ENCODE measurements at places on chromosomes 3 and 15. TPM values are rescaled to one million over a fixed set of nuclear protein-coding genes. Genes with fewer than 3 reads are reported as not detected.

Gene FAM174B
- 27.2 TPM for total RNA-seq

Gene SKOR1
- 0.88 TPM for total RNA-seq

Gene FAIM
- 27.5 TPM for total RNA-seq

Gene ITPKA
- 0.11 TPM for total RNA-seq

- no peak overlapping the region for H3K4me3 ChIP-seq
- no peaks in the 10 kb centered on the region for H3K36me3 ChIP-seq
- DNase-seq, result no peak
- no peak overlapping the region for H3K27ac ChIP-seq
- H3K4me1 ChIP-seq, result no peaks in the 10 kb centered on the region
- H3K27me3 ChIP-seq, result no peaks in the 10 kb centered on the region
These were observed 202.0 kb downstream of the UBE2E2 start for GRCh38 chr3:23405081-23405480.

GRCh38 chr15:55528812-55529211 lies 20.8 kb upstream of the DNAAF4 start:
- no peak for DNase-seq
- H3K27ac ChIP-seq, result no peak overlapping the region
- H3K4me1 ChIP-seq, result no peaks in the 10 kb centered on the region
- no peak overlapping the region for H3K4me3 ChIP-seq
- H3K27me3 ChIP-seq, result no peaks in the 10 kb centered on the region

- H3K27ac ChIP-seq, result no peak overlapping the region
- no peaks in the 10 kb centered on the region for H3K27me3 ChIP-seq
- H3K4me3 ChIP-seq, result no peak overlapping the region
- DNase-seq, result no peak
- H3K4me1 ChIP-seq, result peaks cover 2% of the 10 kb centered on the region
These were observed 33.7 kb downstream of the RORA start for GRCh38 chr15:61195116-61196002.

DNA sequence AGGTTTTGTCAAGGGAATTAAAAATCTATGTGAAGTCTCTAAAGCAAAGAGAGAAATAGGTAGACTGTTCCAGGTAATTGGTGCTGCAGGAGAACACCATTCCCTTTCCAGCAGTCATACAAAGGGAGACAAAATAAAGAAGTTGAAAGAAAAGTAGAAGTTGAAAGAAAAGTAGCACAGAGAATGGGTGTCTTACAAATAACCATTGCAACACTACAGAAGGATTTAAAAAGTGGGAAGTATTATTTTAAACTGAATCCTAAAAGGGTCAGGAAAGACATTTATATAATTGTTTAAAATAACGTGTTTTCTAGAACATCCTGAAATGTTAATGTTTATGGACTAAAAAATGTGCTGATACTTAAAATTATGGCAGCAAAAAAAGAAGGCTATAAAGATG lies 223.8 kb downstream of the RSRC1 start:
- H3K4me3 ChIP-seq, result no peak overlapping the region
- H3K27ac ChIP-seq, result no peak overlapping the region
- no peaks in the 10 kb centered on the region for H3K27me3 ChIP-seq
- H3K4me1 ChIP-seq, result no peaks in the 10 kb centered on the region

DNA sequence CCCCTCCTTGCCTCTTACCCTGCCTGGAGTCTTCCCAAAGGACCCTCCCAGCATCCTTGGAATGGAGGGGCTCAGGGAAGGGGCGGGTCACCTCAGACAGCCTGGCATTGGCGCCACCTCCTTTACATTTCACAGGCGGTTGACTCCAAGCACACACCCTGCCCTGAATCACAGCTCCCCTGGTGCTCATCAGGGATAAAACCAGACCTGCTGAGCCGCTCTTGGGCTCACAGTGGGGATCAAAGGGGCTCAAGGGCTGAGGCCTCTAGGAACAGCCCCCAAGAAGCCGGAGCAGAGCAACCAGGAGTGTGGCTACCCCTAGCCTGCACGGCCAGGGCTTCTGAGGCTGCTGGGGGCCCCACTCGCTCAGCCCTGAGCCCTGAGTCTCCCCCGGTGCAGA lies 16.6 kb downstream of the LINGO1 start:
- H3K4me1 ChIP-seq, result no peaks in the 10 kb centered on the region
- DNase-seq, result no peak
- H3K36me3 ChIP-seq, result no peaks in the 10 kb centered on the region
- no peak overlapping the region for H3K27ac ChIP-seq
- no peaks in the 10 kb centered on the region for H3K27me3 ChIP-seq

- H3K27ac ChIP-seq, result no peak overlapping the region
- H3K27me3 ChIP-seq, result no peaks in the 10 kb centered on the region
- no peak overlapping the region for H3K4me3 ChIP-seq
These were observed 79.0 kb downstream of the NAALADL2 start for GRCh38 chr3:174938102-174938501.

DNA sequence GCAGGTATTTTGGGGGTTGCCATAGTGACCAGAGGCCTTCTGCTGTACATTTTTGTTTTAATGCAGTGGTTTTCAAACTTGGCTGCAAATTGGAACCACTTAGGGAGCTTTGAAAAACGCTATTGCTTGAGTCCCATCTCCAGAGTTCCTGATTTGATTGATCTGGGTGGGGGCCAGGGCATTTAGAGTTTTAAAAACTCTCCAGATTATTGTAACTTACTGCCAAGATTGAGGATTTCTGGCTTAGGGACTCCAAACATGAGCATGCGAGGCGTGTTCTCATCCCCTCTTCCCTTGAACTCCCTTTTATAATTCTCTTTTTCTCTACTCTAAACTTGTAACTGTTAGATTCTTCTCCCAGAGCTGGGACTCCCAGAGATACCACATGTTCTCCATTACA lies 340.8 kb upstream of the SUCLG2 start:
- no peak for DNase-seq
- no peaks in the 10 kb centered on the region for H3K4me1 ChIP-seq
- no peaks in the 10 kb centered on the region for H3K36me3 ChIP-seq

- no peak overlapping the region for H3K4me3 ChIP-seq
- DNase-seq, result no peak
- H3K4me1 ChIP-seq, result no peaks in the 10 kb centered on the region
- H3K27me3 ChIP-seq, result no peaks in the 10 kb centered on the region
- no peak overlapping the region for H3K27ac ChIP-seq
These were observed 169.0 kb downstream of the TBC1D5 start for GRCh38 chr3:17573396-17573795.
